ENCODE measurements at places on chromosomes 3 and 15.

DNA sequence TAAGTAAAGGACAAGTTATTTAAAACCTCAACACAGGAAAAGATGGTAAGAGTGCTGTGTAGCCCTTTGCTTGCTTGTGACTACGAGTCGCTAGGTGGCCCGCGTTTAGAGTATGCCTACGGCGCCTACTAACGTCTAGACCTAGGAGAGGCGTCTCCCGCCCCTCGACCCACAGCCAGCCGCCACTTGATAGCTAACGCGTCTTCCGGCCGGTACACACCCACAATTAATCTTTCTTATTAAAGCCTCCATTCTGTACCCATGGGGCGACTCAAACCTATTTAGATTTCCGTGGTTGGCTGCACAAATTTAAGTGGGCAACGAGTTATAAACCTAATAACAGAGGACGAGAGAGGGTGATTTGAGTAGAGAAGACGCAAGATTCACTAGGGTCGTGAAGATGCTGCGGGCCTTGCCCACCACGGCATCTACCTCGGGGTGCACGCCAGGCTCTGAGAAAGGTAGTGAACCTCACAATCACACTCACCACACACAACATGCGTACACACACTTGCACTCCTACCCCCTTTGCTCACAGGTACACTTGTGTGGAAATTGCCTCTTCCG is 12.0 kb downstream of the SOX2 start:
- DNase-seq, result no peak

DNA sequence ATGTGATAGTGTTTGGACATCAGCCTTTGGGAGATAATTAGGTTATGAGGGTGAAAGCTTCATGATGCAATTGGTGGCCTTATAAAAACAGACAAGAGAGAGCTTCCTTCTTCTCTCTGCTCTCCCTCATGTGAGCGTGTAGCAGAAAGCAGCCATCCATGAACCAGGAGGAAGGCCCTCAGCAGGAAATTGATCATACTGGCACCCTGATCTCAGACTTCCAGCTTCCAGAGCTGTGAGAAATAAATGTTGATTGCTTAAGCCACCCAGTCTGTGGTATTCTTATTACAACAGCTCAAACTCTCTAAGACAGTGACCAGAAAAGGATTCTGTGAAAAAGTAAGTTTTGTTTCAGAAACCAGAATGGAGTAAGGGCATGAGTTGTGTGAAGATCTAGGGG is 13.3 kb downstream of the STAC start:
- no peak for DNase-seq

DNA sequence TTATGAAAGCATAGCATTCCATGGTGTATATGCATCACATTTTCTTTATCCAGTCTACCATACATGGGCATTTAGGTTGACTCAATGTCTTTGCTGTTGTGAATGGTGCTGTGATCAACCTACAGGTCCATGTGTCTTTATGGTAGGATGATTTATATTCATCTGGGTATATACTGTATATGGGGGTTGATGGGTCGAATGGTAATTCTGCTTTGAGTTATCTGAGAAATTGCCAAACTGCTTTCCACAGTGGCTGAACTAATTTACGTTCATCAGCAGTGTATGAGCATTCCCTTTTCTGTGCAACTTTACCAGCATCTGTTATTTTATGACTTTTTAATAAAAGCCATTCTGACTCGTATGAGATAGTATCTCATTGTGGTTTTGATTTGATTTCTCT is 662.4 kb upstream of the BCHE start:
- no peak for DNase-seq

DNA sequence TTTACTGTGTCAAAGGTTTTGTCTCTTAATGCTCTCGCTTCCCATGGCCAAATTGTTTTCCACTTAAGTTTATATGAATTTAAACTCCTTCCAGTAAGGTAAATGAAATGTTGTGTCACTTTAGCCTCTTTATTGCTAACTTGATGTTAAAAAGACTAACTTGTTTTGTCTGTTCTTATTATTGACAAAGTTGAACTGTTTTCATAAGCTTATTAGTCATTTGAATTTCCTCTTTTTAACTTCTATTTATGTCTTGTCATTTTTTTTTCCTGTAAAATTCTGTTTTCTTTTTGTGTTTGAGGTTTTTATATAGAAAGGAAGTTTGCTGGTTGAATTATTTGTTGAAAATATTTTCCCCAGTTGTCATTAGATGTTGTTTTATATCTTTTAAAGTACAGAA is 25.8 kb downstream of the FAM98B start:
- no peak for DNase-seq

GRCh38 chr15:88014454-88015160 is 241.9 kb downstream of the NTRK3 start:
- DNase-seq, result no peak

DNA sequence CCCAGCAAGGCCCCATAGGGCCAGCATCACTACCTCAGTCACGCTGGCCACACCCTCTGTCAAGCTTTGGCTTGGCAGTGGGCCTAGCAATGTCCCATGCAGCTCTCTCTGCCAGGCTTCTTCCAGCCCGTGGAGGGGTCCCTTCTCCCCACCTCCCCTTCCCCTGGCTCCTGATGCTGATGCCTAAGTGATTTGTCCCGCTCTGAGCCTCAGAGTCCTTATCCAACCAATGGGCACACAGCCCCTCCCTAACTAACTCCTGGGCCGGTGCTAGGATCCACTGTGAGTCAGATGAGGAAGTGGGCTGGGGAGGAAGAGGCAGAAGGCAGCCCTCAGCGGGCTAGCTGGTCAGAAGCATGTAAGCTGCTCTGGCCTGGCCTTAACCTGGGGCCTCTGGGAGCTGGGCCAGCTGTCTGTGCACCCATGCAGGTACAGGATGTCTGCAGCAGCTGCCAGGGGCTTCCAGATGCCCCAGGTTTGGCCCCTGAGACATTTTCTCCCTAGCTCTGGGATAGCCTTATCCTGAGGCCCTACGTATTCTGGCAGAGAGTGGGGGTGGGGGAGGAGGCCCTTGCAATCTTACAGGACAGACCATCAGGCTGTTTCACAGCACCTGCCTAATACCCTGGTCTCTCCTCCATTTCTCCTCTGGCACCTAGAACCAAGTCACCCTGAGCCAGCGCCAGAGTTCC is 740 bp upstream of the ZBTB47 start:
- no peak for DNase-seq

DNA sequence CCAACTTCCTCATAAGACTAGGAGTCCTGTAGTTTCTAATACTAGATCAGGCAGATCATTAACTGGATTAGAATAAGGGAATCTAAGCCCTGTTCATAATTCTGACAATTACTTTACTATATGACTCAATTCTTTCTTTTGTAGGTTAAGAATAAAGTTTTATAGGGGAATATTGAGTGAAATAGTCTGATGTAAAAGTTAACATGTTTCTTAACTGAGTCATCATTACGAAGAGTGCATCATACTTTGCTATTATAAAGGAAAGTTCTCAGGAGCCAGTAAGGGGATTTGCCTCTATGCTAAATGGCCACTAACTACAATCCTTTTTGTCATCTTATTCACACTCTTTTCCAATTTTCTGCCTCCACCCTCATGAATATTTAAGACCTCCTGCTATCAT is 63.1 kb downstream of the POLQ start:
- DNase-seq, result no peak

DNA sequence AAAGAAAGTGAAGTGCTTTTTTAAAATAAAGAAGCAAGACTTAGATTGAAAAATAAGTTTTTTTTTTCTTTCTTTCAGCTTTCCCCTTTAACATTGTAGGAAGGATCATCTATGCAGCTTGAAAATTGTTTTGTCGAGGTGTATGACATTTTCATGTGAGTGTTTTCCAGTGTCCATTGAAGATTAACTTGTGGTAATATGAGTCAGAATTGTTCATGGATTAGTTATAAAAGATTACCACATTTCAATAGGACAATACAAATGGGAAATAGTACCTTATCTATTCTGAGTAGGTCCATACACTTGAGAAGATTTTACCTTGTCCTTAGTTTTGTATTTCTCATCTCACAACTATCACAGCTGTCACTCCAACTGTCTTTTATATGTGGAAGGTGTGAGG is 1234.7 kb downstream of the NSUN3 start:
- no peak for DNase-seq

GRCh38 chr15:91335702-91336101 is 235.6 kb downstream of the SV2B start:
- no peak for DNase-seq

GRCh38 chr15:31060429-31061140 is 40.9 kb downstream of the TRPM1 start:
- DNase-seq, result no peak

GRCh38 chr15:79539401-79539800 is 107.3 kb downstream of the MINAR1 start:
- no peak for DNase-seq

GRCh38 chr15:57509126-57509525 is 82.6 kb upstream of the MYZAP start:
- no peak for DNase-seq

- no peak for DNase-seq
Observed at GRCh38 chr15:51801391-51801835, 28.0 kb upstream of the TMOD3 start.

DNA sequence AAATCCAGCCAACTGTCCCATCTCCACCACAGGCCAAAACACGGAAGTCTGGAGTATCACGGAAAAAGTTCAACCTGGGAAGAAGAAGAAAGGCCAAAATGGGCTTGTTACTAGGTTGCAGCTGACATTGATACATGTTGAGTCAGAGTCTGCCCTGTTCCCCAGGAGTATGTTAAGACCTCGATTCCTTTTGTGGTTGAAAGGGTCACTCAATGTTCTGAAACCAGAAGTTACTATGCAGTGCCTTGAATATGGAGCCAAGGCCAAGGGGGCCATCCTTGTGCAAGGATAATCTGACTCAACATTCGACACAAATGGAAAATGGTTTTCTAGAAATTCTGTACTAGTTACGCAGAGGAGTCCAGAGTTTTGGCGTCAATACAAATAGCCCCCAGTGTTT is 104.2 kb downstream of the DGKG start:
- DNase-seq, result no peak

- DNase-seq, result no peak
Observed at GRCh38 chr3:62183969-62184368, 189.4 kb downstream of the FEZF2 start.

DNA sequence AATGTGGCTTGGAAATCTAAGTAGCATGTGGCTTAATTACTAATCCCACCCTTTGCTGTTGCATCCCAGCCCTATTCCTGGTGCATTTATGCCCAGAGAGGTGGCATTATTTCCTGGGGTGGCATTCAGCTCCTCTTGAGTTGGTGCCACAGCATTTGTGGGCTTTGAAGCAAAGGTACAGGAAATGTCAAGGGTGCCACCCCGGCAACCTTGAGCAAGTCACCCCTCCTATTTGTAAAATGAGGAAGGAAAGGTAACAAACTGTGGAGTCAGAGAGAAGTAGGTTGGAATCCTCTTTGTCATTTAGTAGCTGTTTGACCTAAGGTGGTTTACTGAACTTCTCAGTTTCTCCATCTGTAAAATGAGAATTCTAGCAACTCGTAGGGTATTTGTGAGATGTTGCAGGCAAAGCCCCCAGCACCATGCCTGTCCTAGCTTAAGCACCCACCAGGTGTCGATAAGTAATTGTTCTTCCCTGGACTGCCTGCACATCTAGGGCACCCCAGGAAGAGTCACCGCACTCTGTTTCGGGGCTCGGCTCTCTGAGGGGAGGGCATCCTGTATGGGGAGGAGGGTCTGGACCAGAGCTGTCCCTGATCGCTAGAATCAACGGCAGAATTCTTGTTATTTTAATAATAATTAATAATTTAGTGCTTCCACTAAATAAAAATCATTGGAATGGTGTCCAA is 17.1 kb downstream of the ISG20 start:
- no peak for DNase-seq

DNA sequence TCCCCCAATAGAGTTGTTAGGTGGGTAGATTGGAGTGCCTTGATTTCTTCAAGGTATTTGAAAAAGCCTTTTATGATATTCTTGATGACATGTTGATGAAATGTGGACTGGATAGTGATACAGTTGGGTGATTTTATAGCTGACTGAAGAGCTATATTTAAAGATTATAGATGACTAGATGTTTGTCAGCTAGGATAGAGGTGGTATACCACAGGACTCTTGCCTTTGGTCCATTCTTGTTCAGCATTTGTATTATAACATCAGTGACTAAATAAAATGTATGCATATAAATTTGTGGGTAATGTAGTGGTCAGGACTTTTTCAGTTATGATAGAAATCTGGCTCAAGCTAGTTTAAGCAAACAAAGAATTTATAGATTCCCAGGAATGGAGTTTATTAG is 143.9 kb downstream of the ZNF609 start:
- DNase-seq, result no peak

DNA sequence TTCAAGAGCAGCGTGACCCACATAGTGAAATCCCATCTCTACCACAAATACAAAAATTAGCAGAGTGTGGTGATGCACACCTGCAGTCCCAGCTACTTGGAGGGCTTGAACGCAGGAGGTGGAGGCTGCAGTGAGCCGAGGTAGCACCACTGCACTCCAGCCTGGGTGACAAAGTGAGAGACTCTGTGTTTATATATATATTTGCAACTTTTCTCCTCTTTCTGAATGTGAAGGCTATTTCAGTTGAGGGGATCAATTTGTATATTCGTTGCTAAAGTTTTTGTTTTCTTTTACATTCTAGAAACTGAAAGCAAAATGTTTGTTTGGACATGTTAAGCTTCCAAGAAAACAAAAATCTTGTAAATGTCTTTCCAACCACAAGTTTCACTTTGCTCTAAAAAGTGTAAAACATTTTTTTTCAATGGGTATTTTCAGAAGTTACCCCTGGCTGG is 29.8 kb upstream of the FAM98B start:
- DNase-seq, result peak; percentile 25
